Hippocampal formation (tissue), 2 donors: ENCODE measurements at places on chromosomes 1 and 21.

DNA sequence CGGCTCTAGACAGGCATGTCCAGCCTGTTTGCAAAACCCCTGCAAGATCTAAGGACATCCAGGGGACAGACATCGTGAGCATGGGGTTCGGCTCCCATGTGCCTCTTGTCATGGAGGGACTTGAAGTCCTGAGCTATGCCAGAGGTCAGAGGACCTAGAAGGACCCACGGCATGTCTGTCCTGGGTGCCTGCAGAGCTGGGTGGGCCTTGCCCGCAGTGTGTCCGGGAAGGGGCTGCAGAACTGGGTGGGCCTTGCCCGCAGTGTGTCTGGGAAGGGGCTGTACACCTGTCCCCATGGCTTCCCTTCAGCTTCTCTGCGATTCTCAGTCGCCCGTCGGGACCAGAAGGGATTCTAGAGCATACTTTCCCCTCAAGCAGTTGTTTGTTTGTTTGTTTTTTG, 20.0 kb upstream of the TRAPPC10 start:
- DNase-seq, result no peak

DNA sequence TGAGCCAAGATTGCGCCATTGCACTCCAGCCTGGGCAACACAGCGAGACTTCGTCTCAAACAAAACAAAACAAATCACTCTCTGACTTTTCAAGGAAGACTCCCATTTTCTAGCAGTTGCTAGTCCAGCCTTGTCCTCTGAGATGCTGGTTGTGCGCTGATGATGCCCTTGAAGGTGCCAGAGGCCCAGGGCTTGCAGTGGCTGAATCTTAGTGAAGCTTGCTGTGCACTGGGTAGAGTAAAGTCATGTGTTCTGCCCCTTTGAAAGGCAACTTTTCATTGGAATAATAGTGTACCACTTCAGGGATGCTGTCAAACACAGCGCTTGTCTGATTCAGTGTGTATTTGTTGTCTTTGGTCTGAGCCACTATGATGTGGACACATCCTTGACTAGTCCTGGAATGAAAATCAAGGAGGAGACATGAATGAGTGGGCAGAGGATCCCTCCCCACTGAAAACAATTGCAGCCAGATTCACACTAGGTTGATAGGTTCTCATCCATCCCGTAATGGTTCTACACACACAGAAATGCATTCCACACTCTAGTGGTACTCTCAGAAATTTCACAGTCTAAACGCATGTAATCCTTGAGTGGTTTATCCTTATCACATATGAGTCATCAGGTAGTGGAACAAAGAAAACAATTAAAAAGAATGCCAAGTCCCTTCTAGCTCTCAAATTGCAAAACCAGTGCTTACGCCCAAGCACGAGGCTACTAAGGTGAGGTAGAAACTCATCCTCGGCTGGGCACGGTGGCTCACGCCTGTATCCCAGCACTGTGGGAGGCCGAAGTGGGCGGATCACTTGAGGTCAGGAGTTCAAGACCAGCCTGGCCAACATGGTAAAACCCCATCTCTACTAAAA, 17.8 kb upstream of the TDRD10 start:
- no peak for DNase-seq

GRCh38 chr1:118791094-118791691, 196.9 kb downstream of the TBX15 start:
- DNase-seq, result no peak

DNA sequence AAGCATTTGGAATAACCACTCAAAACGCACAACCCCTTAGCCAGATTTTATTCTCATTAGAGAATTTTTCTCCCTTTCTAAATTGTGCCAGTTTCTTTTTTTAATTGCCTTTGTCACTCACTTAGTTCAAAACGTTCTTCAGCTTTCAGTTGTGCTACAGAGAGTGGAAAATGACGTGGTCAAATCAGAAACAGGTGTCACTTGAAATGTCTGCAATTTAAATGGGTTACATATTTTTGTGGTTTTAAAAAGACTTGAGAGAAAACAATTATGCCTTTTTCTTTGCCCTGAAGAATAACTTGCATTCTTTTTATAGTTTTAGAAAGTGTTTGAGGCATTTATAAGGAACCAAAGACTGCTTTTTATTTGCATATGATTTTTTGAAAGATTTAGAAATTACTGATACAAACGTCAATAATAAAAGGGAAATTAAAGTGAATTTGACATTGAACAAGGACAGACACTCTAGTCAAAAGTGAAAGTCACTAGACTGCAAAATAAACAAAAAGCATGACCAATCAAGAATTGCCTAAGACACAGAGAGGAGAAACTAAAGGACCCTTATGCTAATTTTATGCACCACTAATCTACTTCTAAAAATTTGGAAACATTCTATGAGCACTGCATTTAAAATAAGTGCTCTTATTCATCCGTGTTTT, 191.0 kb downstream of the TPR start:
- DNase-seq, result no peak

DNA sequence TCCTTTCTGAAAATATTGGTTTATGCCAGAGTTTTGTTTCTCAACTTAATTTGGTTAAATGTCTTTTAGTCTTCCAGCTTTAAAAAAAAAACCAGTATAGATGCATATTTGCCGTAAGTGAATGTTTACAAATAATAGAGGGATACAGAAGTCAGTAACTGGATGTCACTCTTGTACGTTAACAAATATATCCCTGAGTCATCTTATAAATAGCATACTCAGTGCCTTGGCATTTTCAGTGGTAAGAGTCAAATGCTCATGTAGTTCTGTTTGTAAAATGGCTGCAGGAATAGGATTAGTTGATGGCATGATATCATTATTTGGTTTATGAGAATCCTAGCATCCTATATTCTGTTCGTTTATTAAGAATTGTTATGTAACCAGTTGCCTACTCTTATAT, 55.4 kb downstream of the SPEN start:
- no peak for DNase-seq

DNA sequence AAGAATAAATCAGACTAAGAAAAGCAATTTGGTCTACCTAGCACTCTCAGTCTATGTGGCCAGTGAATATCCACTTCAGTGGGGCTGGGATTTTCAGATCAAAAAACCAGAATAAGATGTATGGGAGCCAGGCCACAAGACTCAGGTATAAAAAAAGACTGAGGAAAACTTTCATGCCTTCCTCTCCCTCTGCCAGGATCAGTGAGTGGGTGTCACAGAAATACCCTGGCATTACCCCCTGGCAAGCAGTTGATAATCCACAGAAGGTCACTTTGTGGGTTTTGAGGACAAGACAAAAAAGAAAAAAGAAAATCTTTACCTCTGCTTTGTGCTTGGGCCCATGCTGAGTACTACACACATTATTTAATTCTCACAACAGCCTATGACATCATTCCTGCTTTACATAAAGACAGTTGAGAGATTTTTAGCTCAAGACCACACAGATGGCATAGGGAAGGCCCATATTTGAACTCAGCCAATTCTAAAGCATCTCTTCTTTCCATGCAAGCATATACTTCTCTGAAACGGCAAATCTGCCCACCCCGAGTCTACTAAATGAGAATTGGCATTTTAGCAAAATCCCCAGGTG, 57.6 kb downstream of the DESI2 start:
- DNase-seq, result no peak

DNA sequence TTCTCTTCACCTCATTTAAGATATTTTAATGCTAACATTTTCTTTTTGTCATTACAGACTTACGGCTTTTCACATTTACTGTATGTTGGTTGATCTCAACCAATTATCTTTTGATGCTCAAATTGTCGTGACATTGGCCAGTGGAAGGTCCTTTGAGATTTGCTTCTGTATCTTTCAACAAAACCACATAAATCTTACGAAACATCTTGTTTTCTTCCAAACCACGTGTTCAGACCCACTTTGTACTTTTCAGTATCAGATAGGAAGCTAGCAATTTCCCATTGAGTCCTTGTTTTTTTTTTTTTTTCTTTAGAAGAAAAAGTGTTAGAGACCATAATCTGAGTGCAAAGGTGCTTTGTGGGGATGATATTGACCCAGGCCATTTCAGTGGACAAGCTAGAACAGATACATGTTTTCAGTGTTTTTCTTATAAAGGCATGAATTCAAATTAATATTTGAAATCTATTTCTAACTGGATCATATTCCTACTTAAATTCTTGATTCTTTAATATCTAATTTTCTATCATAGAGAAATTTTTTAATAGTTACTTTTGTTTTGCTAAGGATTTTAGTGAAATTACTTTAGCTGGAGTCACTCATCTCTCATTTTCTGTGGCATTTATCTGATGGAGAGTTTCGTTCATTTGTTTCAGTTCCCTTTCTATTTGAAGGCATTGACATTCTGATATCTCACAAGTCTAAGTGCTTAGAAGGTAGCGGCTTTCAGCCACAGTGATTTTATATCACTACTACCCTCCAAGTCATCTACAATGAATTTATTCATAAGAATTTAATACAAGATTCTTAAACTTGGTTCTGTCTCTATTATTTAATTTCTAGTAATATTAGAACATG, 26.7 kb downstream of the ATG4C start:
- DNase-seq, result no peak

GRCh38 chr21:33185852-33186251, 43.9 kb upstream of the IFNAR2 start:
- DNase-seq, result no peak

DNA sequence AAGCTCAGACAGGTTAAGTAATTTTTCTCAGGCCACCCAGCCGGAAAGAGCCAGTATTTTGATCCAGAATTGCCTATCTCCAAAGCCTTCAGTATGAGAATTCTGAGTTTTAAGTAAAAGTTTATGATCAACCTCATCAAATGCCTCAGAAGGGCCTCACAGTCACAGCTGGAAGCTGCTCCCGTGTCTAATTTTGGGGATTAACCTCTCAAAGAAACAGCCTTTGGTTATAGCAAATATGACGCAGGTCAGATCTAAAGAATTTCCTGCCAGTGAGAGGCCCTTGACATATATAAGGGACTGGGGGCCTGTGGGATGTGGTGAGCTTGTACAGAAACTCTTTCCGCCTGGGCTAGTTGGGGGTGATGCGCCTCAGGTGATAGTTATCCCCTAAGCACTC, 2.3 kb downstream of the EXTL1 start:
- no peak for DNase-seq

DNA sequence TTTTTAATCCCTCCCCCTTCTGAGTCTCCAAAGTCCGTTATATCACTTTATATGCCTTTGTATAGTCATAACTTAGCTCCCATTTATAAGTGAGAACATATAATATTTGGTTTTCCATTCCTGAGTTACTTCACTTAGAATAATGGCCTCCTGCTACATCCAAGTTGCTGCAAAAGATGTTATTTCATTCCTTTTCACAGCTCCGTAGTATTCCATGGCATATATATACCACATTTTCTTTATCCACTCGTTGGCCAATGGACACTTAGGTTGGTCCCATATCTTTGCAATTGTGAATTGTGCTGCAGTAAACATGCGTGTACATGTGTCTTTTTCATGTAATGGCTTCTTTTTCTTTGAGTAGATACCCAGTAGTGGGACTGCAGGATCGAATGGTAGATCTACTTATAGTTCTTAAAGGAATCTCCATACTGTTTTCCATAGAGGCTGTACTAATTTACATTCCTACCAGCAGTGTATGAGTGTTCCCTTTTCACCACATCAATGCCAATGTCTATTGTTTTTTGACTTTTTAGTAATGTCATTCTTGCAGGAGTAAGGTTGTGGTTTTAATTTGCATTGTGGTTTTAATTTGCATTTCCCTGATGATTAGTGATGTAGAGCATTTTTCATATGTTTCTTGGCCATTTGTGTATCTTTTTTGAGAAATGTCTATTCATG, 12.3 kb downstream of the MAN1C1 start:
- DNase-seq, result no peak

DNA sequence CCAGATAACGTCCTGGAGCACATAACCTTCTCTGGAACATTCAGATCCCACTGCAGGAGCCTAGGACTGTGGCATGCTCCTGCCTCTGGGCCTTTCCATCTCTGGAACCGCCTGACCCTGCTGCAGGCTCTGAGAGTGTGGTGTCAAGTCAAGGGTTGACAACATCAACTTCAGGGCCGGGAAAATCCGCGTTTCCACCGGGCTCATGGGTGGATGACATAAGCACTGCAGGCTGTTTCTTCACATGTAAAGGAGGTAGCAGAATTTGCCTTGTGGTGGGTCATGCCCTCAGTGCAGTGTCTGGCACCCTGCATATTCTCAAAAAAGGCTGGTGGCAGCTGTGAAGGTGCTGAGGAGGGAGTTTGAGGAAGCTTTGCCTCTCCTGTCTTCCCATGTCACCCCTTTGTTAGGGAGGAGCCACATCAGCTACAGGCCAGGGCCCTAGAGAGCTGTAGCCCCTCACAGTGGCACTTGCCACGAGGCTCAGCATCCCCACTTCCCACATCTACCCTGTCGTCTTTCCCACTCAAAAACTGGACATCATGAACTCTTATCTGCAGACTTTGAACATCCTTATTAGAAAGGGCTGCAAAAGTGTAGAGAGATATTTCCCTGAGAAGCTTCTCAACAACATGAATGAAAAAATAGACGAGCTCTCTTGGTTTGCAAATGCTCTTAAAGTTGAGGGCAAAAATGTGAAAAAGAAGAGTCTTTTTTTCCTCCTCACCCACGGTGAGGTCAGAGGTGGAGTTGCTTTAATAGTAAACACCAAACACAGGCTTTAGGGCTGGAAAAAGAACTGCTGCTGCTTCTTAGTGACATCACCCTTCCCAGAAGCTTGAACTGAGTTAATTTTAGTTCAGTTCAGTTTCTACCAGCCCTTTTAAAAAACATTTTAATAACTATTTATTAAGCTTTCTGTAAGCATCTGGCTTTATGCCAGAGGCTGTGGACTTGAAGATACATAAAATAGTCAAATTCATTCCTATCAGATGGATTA, 121.3 kb downstream of the HUNK start:
- DNase-seq, result no peak

DNA sequence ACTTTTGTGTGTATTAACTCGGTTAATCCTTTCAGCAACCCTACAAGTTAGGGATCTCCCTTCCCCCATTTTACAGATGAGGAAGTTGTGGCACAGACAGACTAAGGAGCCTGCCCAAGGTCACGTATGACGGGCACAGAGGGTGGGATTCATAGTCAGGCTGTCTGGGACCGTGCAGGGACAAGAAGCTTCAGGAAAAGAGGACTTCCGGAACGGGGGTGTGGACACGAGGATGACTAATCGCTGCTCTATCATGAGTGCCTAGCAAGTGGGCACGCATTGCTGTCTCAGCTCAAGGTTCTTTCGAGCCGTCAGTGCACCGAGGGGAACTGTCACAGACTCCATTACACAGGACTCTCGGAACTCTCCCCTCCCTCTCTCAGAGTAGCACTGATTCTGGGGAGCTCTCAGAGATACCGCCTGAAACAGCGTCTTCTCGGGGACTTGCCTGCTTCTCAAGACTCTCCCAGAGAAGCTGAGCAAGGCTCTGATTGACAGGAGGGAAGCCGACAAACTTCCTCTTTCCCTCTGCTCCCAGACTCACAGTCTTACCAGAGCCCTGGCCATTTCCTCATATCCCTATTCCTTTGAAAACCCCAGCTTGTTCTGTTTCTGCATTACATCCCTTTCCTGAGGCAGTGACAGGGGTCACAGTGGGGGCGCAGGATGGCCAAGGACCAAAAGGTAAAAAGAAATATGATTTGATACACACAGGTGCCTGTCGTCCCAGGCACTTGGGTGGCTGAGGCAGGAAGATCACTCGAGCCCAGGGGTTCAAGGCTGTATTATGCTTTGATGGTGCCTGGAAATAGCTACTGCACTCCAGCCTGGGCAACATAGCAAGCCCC, 14.4 kb downstream of the FHAD1 start:
- no peak for DNase-seq

GRCh38 chr1:23184212-23184934, 15.7 kb upstream of the LUZP1 start:
- no peak for DNase-seq

- DNase-seq, result no peak
These were observed 61.7 kb downstream of the KCNN3 start for GRCh38 chr1:154808261-154808908.
